Activated naive CD4-positive, alpha-beta T cell treated with anti-CD3 and anti-CD28 coated beads, Interleukin-2, amount 50 U/mL, for 72 hours (primary cell): ENCODE measurements at places on chromosomes 1 and 21. TPM values are rescaled to one million over a fixed set of nuclear protein-coding genes. Genes with fewer than 3 reads are reported as not detected.

The FCRLB gene
- not detected for total RNA-seq

The KCNE1 gene
- total RNA-seq = not detected

The HSD3B1 gene
- total RNA-seq = not detected

The ANKRD65 gene
- 0.29 TPM for total RNA-seq

The OR2AK2 gene
- not detected for total RNA-seq

The VHLL gene
- total RNA-seq = not detected

The NAXE gene
- 95.1 TPM for total RNA-seq

The A3GALT2 gene
- total RNA-seq = not detected

The NECTIN4 gene
- not detected for total RNA-seq

The CLCN6 gene
- total RNA-seq = 14.8 TPM

The HLCS gene
- 13.0 TPM for total RNA-seq

The TNFSF18 gene
- not detected for total RNA-seq

The TMEM53 gene
- total RNA-seq = 4.4 TPM

The CRNN gene
- total RNA-seq = not detected

The FAM89A gene
- 17.4 TPM for total RNA-seq

The CDCA8 gene
- total RNA-seq = 60.7 TPM

The HRNR gene
- total RNA-seq = not detected
